ENCODE measurements at places on chromosomes 2 and 18.
A peak's percentile ranks its signal among the peaks of the same experiment; 100 is the strongest.

DNA sequence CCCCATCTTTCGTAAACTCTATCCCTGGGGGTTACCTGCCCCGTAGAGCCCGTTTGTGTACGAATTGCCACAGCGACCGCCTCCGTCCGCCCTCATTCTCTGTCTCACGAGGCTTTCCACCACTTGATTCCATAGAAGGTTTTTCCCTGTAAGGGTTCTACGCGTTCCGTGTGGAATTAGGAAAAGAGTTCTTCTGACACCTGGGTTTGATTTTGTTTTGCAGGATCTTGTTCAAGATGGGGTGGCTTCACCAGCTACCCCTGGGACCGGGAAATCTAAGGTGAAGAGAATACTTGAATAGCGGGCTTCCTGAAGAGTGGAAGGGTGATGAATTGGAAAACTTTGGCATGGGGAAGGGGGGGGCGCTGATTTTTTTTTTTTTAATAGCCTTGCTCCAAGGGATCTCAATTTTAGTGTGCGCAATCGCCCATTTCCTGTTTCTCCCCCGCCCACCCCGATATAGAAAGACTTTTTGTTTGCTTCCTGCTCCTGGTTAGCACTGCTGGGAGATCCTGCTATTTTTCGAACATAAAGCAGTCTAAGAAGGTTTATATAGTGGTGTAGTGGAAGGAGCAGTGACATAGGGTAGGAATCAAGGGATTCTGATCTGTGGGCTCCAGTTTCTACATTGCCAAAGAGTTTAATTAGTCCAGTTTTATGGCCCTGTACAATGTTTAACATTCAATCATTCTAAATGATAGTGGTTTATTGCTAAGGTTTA is 564 bp downstream of the GCC2 start:
- DNase-seq = peak; percentile 19

- no peak for DNase-seq
Measured at GRCh38 chr2:52343706-52344266, 1311.9 kb upstream of the NRXN1 start.

GRCh38 chr18:9446839-9447238 is 28.5 kb upstream of the RALBP1 start:
- DNase-seq = no peak

- DNase-seq = no peak
Measured at GRCh38 chr2:176747506-176747905, 465.1 kb upstream of the HNRNPA3 start.

- no peak for DNase-seq
Measured at GRCh38 chr18:78510091-78510490, 469.5 kb upstream of the SALL3 start.
